Endothelial cell (in vitro differentiated cells): ENCODE measurements at places on chromosomes 4 and X. TPM values are rescaled to one million over a fixed set of nuclear protein-coding genes. Genes with fewer than 3 reads are reported as not detected.

DNA sequence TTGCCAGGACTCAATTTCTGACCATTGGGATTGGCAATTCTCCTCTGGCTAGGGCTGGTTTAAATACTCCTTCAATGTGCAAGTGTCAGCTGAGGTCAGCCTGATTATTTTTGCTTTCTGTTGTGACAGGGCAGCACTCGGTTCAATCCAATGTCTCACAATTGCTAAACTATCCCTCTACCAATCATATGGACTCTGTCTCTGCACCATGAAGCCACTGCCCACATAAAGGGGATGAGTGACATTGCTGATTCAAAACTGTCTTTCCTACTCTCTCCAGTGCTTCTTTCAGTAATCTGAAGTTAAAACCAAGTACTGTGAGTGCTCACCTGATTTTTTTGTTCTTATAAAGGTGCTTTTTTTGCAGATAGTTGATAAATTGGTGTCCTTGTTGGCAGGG lies 1030.7 kb downstream of the GLUD2 start:
- no peak for DNase-seq

DNA sequence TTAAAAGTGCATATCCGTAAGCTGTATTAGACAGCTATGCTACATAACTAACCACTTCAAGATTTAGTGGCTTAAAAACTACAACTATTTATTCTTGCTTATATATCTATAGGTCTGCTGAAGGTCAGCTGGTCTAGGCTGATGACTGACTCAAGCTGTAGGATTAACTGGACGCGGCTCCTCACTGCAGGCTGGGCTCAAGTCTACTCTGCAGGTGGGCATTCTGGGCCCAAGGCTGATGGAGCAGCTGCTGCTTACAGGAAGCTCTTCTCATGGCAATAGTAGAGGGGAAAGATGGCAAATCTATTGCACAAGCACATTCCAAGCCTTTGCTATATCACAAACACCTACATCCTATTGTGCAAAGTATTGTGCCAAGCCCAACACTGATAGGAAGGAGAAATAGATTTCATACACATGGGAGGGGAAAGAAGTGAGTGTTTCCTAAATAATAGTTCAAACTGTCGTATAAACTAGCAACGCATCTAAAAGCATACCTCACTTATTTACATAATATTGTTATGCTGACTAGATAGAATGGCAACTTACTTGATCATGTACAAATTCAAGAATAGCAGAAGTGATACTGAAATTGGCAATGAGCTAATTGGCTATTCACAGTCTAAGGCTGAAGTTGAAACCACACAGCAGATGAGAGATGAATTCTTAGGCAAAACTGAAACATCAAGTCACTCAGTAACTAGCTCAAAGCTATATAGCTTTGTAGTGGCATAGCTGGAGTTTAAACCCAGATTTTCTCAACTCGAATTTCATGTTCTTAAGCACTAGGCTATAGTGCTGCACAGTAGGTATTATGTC lies 263.8 kb downstream of the NKX6-1 start:
- DNase-seq, result no peak

GRCh38 chr4:101958547-101958946 lies 168.0 kb downstream of the BANK1 start:
- DNase-seq, result no peak

DNA sequence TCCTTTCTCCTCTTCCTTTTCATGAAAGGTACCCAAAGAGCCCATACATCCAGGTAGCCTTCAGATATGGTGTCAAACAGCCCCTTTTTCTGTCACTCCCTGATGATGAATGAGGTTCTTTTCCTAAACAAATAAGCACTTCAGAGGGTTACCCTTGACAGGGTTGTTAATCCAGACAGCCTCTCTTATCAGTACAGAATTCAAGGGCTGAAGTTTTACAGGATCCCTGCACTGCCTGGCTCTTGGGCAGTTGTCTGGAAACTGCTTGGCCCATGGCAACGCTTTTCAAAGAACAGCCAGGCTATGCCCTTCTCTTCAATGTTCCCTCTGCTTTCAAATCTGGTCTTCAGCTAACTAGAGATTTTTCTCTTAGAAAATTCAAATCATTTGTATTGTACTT lies 352.6 kb upstream of the FAM241A start:
- DNase-seq, result no peak

- peak; percentile 14 for DNase-seq
Measured at GRCh38 chr4:108060164-108060563, 70.5 kb downstream of the HADH start.

DNA sequence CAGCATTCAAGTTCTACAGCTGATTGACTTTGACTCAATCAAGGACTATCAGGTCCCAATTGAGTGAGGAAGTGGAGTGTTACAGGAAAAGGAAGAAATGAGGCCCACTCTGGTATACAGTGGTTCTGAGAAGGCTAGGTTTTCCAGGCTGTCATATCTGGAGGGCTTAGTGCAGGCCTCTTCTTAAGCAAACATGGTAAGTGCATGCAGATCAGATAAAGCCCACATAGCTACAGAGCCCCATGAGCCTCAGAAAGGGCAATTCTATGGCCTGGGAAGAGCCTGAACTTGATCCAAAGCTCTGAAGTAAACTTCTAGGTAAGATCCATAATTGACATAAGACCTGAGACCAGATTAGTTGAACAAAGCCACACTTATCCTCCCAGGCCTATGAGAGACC lies 29.0 kb upstream of the MAOA start:
- no peak for DNase-seq

- no peak for DNase-seq
Measured at GRCh38 chr4:54104907-54105306, 4.9 kb downstream of the GSX2 start.

DNA sequence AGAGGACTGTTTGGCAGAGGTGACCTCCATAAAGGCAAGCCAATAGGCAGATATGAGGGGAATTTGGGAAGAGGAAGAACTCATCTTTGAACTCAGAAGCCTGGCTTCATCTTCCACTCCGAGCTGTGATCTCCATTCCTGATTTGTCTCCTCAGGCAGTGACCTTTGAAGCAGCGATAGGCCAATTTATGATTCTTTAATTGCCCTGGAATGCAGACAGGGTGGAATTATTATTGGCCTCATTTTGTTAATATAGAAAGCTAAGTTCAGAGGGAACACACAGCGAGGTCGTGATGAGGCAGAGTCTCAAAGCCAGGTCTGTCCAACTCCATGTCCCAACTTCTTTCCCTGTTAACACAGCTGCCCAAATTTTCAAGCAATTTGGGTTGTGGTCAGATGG lies 16.9 kb downstream of the RTL5 start:
- DNase-seq, result no peak

GRCh38 chr4:108141213-108141950 lies 27.4 kb downstream of the LEF1 start:
- DNase-seq, result no peak

GRCh38 chrX:134753718-134754008 lies 95.4 kb upstream of the PLAC1 start:
- no peak for DNase-seq

- no peak for DNase-seq
Measured at GRCh38 chr4:149785696-149786431, 29.8 kb downstream of the IQCM start.

GRCh38 chr4:140251571-140251970 lies 97.6 kb upstream of the MAML3 start:
- no peak for DNase-seq

DNA sequence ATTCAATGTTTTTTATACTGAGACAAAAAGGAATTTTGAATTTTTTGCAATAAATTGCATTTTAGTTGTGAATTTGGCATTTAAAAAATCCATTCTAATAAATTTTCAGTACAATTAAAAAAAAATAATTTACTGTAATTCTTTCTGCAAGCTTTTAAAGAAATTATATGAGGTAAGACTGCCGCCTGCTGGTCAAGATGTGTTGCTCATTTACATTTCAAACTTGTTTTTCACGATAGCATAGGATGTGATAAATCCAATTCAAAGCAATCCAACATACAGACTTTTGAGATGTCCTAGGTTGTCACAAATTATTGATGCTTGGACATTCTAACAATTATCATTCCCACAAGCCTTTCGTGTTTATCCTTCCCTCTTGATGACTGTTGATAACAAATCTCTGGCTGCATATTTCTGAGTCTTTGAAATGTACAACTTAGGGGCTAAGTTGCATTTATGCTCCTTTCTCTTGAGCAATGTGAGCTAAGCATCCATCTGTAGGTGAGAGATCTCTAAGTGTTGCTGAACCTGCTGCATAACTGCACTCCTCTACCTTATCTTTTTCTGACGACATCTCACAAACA lies 21.7 kb upstream of the MFAP3L start:
- DNase-seq, result peak; percentile 63

DNA sequence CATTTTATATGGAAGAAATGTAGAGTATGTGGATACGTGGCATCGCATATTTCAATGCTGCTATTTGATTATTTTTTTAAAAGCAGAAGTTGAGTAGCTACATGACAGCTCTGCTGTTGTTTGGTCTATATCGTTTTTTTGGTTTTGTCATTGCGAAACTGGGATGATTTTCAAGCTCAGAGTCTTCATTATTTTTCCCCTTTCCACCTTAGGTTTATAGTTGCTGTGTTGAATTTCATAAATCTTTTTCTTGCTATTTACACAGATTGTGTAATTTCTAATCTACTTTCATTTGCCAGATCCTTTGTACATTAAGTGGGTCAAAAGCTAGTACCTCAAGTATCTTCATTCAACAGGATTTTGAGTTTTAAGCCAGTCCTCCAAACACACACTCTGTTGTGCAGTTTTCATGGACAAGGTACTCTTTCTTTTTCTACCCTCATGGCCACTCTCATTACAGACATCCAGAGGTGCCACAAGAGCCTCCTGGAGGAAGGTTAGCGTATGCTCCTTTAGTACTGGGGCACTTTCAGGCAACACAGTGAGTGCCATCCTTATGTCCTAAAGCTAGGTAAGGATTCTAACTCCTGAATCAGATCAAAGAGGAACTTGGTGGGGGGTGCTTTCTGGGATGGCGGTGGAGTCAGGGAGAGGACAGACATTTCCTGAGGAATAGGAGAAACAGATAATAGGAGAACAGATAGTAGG lies 123.2 kb downstream of the FHIP1A start:
- no peak for DNase-seq

GRCh38 chr4:159400558-159401225 lies 297.8 kb downstream of the RAPGEF2 start:
- no peak for DNase-seq

DNA sequence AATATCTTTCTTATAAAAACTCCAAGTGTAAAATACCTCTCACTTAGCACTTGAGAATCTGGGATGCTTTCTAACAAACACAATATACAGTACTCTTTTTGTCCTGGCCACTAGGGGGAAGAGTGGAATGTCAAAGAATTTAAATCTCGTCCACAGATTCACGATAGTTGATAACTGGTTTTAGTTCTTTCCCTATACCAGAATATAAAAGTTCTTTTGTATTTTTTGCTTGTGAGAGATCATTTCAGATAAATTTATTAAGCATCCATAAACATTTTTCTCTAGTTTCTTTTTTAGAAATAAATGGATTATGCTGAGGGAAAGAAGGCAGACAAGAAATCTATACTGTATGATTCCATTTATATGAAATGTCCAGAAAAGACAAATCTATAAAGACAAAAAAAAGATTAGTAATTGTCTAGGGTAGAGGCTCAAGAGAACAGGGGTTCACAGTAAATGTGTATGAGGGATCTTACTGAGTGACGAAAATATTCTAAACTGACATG lies 50.4 kb downstream of the MGARP start:
- no peak for DNase-seq

- peak; percentile 20 for DNase-seq
Measured at GRCh38 chr4:133152330-133152821, 3.3 kb downstream of the PCDH10 start.

DNA sequence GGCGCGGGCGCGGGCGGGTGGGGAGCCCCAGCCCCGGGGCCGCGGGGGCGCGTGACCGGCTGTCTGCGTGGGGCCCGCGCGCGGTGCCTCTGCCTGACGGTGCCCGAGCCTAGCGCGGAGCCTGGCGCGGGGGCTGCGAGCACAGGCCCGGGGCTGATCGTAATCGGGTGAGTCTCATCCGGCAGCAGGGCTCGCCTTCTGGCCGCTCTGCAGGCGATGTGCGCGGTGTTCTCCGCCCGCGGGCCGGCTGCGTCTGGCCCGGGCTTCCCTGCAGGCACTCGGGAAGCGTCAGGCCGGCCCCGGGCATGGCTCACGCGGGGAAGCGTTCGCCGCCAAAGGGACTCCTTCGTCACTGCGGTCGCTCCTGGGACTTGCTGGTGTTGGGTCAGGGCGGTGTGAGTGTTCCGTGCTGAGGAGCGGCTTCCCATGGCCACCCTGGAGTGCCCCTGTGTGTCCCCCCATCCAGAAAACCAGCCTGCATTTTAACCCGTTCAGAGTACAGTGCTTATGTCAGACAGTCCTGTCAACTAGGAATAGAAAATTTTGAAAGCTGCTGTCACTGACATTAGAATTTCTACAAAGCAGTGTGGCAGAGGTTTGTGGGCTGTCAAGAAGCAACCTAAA lies 40.6 kb downstream of the FAM149A start:
- DNase-seq, result peak; percentile 60

GRCh38 chr4:3524349-3524748 lies 7.9 kb downstream of the LRPAP1 start:
- DNase-seq, result no peak

DNA sequence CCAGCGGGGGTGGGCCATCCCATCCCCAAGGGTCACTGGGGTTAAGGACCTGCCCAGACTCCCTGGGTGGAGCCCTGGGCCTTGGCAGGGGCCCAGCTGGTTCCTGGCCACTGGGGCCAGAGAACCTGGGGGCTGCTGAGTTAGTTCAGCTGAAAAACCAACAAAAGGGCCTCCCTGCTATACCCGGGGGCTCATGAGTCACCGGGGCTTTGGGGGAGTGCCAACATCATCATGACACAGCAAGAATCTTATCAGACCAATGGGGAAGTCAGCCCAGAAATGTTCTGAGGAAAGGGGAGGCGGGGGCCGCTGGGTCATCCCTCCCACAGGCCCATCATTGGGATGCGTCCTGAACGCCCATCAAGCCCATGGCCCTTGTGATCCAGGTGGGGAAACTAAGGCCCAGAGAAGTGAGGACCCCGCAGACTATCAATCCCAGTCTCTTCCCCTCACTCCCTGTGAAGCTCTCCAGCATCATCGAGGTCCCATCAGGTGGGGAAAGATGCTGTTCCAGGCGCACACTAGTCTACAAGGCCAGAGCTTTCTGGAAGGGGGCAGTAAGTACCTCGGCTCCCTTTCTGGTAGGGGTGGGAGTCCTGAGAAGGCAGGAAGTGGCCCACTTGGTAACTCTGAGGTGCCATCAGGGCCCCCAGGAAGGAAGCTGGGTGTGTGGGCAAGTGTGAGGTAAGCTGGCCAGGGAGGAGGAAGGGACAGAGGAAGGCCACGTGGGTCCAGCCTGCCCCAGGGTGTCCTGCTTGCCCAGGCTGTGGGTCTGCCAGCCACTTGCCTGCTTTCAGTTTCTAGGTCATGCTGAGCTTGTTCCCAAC lies 4.5 kb downstream of the G6PD start:
- DNase-seq, result no peak

Gene ERAS
- not detected for total RNA-seq

Gene ARR3
- total RNA-seq, result not detected

Gene HOPX
- total RNA-seq, result 4.2 TPM

Gene RENBP
- total RNA-seq, result 19.3 TPM

Gene GRPR
- total RNA-seq, result 0.54 TPM

Gene PARM1
- total RNA-seq, result 0.18 TPM

Gene ZMAT1
- total RNA-seq, result 7.3 TPM

Gene TCEAL6
- total RNA-seq, result not detected

Gene ADAM29
- total RNA-seq, result not detected

Gene SH3RF1
- 23.5 TPM for total RNA-seq

Gene RAB40A
- 0.36 TPM for total RNA-seq
